ENCODE measurements at places on chromosomes 2 and 18.

GRCh38 chr2:67560771-67561456 lies 163.8 kb downstream of the ETAA1 start:
- DNase-seq = no peak

DNA sequence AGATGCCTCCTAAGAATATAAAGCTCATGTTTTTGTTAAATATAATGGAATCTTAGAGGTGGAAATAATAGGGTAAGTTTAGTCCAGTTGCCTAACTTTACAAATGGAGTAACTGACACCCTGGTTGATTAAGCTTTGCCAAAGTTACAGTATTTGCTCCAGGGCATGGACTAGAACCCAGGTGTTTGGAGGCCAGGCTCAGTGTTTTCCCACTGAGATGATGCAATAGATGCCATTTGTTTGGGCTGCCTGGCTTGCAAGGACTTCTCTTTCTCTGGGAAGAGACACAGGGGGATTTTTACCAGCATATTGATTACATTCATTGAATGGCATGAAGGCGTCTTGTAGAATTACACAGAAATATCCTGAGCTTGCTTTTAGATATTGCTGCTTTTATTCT lies 397.8 kb downstream of the SLC4A3 start:
- no peak for DNase-seq

- DNase-seq = no peak
These were observed 159.3 kb upstream of the SLC8A1 start for GRCh38 chr2:40611196-40611595.

DNA sequence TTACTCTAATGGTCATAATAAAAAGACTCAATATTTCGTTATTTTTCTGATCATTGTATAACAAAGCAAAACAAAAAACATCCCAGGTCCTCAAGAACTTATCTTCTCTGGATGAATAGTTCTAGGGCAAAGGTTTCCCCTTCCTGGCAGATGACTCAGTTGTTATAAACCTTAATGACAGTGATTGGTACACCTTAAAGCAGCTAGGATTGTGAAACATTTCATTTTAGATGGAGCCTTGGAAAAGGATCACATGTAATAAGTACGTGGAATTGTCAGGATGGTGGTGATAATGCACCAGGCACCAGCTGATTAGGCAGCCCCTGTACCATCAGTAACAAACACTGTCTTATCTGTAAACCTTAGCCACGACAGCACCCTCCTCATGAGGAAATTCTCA lies 47.2 kb downstream of the MEP1B start:
- no peak for DNase-seq

- no peak for DNase-seq
These were observed 122.5 kb downstream of the PRPF40A start for GRCh38 chr2:152594792-152595191.

DNA sequence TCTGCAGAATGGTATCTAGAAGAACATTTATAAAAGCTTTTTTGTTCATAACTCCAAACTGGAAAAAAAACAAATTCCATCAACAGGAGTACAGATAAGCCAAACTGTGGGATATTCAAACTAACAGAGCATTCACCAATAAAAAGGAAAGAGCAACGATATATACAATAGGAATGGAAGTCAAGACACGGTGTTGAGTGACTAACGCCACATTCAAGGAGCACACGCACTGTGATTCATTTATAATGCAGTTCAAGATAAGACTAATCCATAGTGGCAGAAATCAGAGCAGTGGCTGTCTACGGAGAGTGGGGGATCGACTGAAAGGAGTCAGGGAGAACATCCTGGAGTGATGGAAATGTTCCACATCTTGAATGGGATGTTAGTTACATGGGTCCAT lies 70.7 kb downstream of the CABYR start:
- no peak for DNase-seq

DNA sequence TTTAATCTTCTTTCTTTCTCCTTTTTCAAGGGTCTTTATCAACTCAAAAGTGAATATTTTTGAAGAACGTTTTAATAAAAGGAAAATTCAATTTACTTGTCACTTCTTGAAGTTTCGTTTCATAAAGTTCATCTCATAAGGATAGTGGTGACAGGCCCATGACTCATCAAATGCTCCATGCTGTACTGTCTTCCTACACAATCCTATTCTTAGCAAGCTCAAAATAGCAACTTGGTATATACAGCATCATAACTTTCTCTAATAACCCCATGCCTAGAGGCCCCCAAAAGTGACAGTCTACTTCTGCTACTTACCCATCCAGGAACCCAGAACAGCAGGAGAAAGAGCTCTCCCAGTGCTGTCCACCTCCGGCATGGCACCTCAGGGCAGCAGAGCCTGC lies 7.7 kb downstream of the FBXO15 start:
- DNase-seq = no peak

Data from BJ (cell line).